NCI-H1694 (cell line): ENCODE measurements at places on chromosomes 3 and 15.

DNA sequence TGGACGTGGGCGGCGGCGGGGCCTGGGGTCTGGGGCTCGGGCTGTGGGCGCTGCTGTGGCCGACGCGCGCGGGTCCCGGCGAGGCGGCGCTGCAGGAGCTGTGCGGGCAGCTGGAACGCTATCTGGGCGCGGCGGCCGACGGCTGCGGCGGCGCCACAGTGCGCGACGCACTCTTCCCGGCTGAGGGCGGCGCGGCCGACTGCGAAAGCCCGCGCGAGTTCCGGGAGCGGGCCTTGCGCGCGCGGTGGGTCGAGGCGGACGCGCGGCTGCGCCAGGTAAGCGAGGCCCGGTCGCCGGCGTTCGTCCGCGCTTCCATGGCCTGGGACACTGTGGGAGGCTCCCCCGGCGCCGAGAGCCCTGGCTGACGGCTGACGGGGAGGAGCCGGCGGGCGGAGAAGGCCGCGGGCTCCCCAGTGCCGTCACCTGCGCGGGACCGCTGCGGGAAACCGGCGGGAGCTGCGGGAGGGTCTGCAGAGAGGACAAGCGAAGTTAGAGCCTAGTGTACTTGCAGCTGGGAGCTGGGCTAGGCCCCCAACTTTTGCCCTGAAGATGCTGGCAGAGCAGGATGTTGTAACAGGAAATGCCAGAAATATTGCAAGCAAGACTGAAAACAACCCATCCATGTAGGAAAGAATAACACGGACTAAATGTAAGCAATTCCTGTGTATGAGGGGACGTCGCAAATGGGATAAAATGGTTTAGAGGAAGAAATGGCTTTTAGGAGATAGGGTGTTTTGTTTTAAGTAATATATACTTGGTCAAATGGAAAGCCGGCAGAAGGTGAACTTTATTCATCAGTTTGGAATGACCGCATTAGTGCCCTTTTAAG lies 847 bp downstream of the WHAMM start:
- no peak for DNase-seq

GRCh38 chr3:56467801-56468183 lies 475 bp downstream of the ERC2 start:
- DNase-seq = no peak

- no peak for DNase-seq
Observed at GRCh38 chr15:70308735-70309434, 211.2 kb upstream of the TLE3 start.

GRCh38 chr3:150184426-150185071 lies 213.9 kb upstream of the PFN2 start:
- no peak for DNase-seq

DNA sequence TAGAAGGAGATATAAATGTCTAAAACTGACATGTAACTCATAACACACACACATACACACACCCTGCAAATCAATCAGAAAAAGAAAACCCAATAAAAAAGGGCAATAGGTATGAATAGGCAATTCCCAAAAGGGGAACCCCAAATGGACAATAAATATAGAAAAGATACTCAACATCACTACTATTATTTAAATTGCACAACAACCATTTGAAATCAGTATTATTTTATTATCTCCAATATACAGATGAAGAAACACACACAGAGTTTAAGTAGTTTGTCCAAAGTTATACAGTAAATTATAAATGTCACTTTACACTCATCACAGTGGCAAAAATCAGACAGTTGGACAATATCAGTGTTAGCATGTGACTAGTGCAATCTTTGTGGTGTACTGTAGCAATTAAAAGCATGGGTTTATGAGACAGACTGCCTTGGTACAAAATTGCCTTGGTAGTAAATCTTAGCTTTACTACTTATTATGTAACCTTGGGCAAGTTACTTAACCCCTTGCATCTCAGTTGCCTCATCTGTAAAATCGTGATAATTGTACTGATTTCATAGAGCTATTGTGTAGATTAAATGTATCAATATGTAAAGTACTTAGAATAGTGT lies 3.4 kb upstream of the FSTL1 start:
- no peak for DNase-seq

DNA sequence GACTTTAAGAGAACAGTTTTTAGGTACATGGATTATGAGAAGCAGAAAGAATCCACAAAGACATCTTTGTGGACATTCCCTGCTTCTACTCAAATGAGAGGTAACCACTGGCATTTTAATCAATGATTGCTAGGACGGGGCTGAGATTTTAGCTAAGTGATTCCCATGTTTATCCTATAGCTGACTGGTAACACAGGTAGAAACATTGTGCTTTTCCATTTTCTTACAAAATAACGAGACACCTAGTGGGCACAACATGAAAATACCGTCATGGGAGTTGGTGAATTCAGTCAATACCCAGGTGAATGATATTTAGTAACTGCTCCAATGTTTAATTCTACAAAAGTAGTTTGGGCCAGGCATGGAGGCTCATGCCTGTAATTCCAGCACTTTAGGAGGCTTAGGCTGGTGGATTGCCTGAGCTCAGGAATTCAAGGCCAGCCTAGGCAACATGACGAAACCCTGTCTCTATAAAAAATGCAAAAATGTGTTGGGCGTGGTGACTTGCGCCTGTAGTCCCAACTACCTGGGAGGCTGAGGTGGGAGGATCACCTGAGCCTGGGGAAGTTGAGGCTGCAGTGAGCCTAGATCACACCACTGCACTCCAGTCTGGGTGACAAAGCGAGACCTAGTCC lies 37.2 kb upstream of the DENND4A start:
- no peak for DNase-seq

- DNase-seq = peak; percentile 35
Observed at GRCh38 chr15:62071711-62072308, 5.0 kb downstream of the C2CD4A start.
